ENCODE measurements at places on chromosomes 7 and 10. TPM values are rescaled to one million over a fixed set of nuclear protein-coding genes. Genes with fewer than 3 reads are reported as not detected.

The MMS19 gene
- total RNA-seq: 34.0 TPM

DNA sequence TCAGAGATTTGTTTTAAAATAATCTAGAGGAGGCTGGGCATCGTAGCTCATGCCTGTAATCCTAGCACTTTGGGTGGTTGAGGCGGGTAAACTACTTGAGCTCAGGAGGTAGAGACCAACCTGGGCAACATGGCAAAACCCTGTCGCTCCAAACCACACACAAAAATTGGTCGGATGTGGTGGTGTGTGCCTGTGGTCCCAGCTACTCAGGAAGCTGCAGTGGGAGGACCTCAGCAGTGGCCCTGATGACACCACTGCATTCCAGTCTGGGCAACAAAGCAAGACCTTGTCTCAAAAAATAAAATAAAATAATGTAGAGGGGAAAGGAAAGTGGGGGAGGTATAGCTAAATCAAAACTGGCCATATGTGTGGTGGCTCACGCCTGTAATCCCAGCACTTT lies 13.9 kb upstream of the PPP3CB start:
- no peak for DNase-seq

DNA sequence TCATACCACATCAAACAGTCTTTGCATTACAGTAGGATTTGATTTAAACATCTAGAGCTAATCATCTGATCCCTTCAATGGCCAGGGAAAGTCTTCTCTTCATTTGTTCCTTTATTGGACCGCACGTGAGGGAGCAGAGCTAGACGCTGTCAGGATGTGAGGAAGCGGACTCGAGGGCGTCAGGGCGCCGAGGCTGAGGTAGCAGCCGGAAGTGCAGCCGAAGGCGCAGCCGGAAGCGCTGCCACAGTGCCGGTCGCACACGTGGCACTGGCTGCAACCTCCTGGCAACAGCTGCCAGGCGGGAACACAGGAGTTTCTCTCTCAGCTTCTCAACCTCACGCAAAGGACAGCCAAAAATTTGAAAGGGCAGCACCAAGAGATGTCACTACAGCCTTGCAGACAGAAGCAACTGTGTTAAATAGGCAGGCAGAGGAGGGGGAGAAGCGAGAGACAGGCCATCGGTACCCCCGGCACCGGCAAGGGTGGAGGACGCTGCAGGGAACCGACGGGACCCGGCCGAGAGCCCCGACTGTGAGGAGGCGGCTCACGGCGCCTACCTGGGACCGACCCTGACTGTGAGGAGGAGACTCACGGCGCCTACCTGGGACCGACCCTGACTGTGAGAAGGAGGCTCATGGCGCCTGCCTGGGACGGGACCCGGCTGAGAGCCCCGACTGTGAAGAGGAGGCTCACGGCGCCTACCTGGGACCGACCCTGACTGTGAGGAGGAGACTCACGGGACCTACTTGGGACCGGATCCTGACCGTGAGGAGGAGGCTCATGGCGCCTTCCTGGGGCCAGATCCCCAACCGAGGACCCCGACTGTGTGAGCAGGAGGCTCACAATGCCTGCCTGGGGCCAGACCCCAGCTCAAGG lies 32.3 kb downstream of the VIPR2 start:
- peak; percentile 50 for DNase-seq

DNA sequence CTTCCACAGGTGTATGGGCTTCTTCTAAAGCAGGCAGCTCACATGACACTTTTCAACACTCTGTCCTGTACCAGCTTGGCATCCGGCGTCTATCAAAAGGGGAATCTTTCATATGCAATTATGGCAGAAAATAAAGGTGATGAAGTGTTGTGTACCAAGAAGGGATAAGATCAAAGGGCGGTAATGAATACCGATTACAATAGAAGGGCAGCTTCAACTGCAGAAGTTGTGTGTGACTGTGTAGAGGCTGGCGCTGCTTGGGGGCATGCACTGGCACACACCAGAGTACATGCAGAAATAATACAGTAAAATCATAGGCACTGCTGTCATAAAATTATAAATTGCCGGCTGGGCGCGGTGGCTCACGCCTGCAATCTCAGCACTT lies 744.7 kb downstream of the LRMDA start:
- no peak for DNase-seq

The LEP gene
- total RNA-seq: not detected

- peak; percentile 35 for DNase-seq
Measured at GRCh38 chr10:43955002-43955596, 306.4 kb upstream of the ZNF32 start.

GRCh38 chr10:51706225-51706624 lies 6.8 kb upstream of the CSTF2T start:
- DNase-seq: peak; percentile 75

GRCh38 chr10:97500297-97500575 lies 1.5 kb downstream of the UBTD1 start:
- DNase-seq: no peak

DNA sequence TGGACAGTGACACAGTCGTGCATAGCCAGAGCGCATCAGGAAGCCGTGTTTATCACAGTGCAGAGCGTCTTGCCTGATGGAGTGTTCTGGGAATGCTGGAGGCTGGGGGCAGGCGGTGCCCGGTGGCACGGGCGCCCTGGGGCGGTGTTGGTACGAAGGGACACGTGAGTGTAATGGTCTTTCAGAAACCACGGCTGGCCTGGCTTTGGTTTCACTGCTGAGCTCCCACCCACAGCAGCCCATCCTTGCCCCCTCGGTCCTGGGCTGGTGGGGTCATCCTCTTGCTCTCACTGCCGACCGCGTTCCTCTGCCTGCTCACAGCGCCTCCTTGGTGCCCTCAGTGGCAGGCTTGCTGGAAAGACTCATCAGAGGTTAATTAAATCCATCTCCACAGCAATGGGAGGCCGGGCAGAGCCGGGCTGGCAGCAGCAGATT lies 50.6 kb downstream of the NKX6-2 start:
- DNase-seq: no peak

DNA sequence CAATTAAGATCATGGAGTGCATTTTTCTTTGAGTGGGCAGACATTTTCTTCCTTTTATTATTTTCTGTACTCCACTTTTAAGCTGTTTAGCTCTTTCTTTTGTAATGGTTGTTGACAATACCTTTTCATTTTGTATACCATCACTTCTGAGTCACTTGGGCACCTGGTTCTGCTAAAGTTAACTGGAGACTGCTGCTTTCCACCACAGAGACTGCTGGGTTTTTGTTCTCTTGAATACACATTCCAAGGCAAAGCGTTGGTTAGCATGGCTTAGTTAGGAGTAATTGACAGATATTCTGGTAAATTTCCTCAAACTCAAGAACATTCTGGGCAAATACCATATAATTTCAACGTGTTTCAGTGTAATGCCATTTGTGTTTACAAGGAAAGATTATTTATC lies 541.9 kb upstream of the CELF2 start:
- no peak for DNase-seq

DNA sequence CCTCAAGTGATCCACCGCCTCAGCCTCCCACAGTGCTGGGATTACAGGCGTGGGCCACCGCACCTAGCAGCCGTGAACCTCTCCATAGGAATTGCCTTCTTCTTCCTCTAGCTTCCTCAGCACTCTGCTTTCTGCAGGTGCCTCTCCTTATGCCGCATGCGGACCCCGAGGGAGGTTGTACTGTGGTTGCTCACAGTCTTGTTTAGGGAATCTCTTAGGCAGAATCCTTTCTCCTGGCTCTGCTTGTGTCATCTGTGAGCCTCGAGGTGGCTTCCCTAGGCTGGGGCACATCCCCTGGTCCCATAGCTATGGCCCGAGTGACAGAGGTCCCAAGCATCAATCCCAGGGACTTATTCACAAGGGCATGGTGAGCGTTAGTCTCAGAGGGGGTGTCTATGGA lies 33.2 kb upstream of the GIMAP8 start:
- no peak for DNase-seq

The ABCB8 gene
- total RNA-seq: 50.8 TPM

DNA sequence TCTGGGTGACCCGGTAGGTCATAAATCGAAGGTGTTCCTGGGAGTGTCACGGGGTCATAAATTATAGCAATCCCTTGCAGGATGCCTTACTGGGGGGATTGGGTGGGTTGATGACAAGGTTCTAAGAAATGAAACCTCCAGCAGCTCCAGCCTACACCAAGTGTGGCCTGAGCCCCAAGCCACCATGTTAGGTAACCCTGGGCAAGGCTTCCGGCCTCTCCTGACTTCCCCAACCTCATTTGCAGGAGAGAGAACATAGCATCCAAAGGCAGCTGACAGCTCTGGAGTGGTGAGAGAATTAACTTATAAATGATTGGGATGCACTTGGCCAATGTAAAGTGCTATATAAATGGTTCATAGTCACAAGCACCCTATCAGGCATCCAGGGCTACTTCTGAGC lies 52.8 kb upstream of the TMEM273 start:
- DNase-seq: no peak

The HACD1 gene
- 41.6 TPM for total RNA-seq

DNA sequence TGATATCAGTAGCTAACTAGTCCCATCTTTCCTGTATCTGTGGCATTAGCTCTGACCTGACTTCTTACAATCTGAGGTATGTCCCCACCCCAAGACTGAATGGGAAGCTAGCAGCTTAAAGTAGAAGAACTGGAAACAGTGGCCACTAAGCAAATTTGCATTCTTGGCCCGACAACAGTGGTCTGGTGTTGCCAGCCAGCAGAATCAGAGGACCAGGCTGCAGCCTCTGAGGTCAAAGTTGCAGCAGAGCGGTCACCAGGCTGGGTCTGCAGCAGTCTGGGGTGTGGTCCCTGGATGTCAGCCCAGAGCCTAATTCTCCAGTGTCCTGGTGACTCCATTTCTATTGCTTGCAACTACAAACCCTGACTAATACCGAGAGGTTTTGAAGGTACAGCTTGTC lies 26.3 kb downstream of the FAM107B start:
- DNase-seq: no peak

GRCh38 chr7:95324431-95324830 lies at the start of gene PON1:
Gene PON1 (minus strand): TSS chr7:95324532. CDS start chr7:95324475, 57 bp downstream.
- no peak for DNase-seq

The VPS50 gene
- total RNA-seq: 6.9 TPM

GRCh38 chr7:69002416-69002815 lies 595.9 kb upstream of the AUTS2 start:
- DNase-seq: no peak

- DNase-seq: no peak
Measured at GRCh38 chr10:91210435-91210834, 10.0 kb upstream of the PCGF5 start.

The VAX1 gene
- total RNA-seq: not detected

- DNase-seq: peak; percentile 80
Measured at GRCh38 chr10:580778-581177, 108.7 kb downstream of the DIP2C start.

DNA sequence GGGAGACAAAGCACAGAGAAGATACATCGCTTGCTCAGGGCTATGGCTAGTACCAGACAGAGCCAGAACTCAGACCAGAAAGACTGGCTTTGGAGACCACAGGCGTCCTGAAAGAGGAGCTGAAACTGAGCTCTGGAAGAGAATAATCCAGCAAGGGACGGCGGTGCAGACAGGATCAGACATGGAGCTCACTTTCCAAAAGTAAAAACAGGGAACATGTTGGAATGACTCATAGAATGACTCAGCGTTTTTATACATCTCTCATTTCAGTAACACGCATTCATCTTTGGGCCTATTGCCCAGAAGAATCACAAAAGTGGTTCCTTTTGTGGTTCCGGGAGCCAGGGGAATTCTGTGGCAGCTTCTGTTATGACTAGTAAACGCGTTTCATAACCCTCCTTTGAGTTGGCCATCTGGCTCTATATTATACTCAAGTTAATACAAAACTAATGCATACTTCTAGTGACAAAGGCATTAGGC lies 37.2 kb downstream of the PLEKHS1 start:
- DNase-seq: no peak

The ACTR3C gene
- 0.11 TPM for total RNA-seq

- peak; percentile 96 for DNase-seq
Measured at GRCh38 chr7:48089046-48090003, at the start of gene UPP1. Gene UPP1 (plus strand): TSS chr7:48089265. CDS start chr7:48094784, 5,519 bp downstream.

DNA sequence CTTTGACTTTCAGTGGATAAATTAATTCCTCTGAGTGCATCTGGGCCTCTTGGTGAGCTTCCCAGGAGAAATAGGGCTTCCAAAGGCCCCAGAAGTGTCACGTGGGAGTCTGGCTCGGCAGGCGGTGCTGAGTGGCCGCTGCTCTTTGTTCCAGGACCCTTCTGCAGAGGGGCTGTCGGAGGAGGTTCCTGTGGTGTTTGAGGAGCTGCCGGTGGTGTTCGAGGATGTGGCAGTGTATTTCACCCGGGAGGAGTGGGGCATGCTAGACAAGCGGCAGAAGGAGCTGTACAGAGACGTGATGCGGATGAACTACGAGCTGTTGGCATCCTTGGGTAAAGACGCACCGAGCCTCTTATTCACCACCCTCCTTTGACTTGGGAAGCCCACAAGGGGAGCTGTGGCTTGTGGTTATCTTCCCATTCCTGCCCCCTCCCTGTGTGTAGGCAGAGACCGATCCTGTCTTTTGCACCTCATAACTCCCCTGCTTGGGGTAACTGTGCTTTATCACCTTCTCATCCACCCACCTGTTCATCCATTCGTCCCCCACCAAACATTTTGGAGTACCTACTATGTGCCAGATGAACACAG lies 11.9 kb downstream of the ZNF862 start:
- DNase-seq: no peak

The PGAM2 gene
- total RNA-seq: not detected

The TMEM130 gene
- 33.6 TPM for total RNA-seq

The STK32C gene
- total RNA-seq: 16.2 TPM

DNA sequence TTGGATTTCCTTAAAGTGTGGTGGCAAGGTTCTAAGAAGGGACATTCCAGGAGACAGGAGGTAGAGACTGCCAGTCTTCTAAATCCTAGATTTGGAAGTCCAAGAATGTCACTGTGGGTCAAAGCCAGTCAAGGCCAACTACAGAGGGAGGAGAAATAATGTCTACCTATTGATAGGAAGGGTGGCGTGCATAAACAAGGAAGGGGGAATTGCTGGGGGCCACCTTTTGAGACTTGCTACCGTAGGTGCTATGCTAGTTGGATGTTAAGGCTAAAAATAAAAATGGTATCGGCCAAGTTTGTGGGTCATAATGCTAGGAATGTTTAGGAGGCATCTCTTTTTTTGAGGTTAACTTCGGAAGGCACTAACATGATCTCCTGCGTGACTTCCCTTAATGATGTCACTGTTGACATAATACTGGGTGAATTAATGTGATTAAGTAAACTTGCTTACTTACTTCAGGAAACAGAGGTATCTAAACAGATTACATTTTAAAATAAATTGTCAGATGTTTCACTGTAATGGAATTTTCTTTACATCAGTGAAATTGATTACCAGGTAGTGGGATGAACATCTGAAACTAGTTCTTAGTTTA lies 4.8 kb downstream of the BTRC start:
- DNase-seq: no peak

The TMEM26 gene
- total RNA-seq: not detected

The FAM25C gene
- total RNA-seq: not detected

DNA sequence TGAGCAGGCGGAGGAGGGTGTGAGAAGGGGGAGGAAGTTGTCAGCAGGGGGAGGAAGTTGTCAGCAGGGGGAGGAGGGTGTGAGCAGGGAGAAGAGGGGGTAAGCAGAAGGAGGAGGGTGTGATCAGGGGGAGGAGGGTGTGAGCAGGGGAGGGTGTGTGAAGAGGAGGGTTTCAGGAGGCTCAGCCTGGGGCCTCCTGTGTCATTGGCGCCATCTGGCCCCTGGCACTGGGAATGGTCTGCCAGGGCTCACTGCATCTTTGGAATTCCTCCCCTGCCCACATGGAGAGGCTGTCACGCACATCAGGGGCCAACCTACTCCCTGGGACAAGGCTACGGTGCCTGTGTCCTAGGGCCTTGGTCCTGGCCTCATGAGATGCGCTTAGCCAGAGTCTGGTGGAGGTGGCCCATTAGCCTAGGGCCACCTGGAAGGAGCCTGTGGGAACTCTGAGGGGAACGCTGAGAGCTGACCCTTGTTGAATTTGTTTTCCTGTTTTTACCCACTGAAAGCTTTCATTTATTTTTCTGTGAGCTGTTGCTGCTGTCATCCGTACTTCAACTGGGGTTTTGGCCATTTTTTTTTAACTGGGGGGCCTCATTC lies 18.0 kb downstream of the CAMK2B start:
- DNase-seq: peak; percentile 39

The SSC4D gene
- not detected for total RNA-seq

Measured in ascending aorta (tissue), 2 donors.